ENCODE measurements at places on chromosomes 12 and 14.

DNA sequence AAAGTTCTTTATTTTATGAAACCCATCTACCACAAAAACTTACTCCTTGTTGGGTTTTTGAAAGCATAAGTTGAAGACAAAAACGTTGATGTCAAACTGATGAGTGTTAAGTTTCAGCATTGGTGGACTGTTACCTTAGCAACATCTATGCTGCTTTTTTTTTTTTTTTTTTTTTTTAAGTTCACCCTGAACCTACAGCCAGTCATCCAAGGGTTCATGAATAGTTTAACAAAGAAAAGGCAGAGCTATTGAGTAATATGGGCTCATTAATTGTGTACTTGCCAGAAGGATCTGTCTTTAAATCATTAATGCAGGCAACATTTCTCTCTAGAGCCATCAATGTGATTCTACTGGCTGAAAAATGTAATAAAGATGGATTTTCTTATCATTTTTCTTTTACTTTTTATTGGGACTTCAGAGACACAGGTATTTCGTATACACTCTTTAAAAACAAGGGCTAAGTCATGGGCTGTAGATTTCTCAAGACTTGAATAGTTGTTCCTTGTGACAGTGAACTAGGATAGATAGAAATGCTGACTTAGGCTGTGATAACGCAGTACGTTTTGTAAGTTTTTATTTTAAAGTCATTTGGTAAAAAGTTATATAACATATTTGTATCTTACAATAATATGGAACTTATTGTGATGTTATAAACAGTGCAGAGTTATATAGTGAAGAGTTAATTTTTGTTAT lies at the start of gene PTPRQ:
TSS of gene PTPRQ (plus strand) at position 262 of the 693 bp plus-strand sequence. CDS start at position 373, 111 bp downstream.
- no peak for DNase-seq

GRCh38 chr12:82757656-82758055 lies 71.0 kb downstream of the TMTC2 start:
- no peak for DNase-seq

DNA sequence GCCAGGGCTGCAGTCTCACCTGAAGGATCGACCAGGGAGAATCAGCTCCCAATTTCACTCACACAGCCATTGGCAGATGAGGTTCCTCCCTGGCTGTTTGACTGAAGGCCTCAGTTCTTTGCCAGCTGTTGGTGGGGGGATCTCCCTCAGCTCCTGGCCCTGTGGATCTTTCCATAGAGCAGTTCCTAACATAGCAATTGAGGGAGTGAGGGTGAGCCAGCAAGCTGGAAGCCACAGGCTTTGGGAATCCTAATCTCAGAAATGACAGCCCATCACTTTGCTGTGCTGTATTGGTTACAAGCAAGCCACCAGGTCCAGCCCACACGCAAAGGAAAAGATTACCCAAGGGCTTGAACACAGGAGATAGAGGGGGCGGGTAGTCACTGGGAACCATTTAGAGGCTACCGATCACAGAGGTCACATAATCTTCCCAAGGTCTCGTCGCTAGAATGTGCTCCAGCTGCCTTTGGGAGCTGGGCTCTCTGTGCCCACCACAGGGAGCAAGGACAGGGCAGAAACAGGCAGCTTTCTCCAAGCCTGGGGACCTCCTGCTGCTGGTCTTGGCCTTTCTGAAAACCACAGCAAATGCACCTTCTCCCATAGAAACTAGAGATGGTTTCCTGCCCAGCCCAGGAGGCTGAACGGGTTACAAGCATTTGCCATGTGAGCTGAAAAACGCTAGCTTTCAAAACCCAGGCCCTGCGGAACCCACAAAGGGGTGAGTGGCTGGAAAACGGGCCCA lies 4.6 kb upstream of the OTUB2 start:
- no peak for DNase-seq

DNA sequence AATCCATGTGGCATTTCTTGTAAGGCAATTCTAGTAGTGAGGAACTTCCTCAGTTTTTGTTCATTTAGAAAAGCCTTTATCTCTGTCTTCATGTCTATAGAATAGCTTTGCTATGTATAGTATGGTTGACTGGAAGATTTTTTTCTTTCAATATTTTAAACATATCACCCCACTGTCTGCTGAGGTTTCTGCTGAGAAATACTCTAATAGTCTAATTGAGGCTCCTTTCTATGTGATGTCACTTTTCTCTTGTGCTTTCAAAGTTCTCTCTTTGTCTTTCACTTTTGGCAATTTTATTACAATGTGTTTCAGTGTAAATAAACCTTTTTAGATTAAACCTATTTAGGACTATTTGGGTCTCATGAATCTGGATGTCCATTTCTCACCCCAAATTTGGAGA lies 192.8 kb downstream of the PDZRN4 start:
- DNase-seq: no peak

DNA sequence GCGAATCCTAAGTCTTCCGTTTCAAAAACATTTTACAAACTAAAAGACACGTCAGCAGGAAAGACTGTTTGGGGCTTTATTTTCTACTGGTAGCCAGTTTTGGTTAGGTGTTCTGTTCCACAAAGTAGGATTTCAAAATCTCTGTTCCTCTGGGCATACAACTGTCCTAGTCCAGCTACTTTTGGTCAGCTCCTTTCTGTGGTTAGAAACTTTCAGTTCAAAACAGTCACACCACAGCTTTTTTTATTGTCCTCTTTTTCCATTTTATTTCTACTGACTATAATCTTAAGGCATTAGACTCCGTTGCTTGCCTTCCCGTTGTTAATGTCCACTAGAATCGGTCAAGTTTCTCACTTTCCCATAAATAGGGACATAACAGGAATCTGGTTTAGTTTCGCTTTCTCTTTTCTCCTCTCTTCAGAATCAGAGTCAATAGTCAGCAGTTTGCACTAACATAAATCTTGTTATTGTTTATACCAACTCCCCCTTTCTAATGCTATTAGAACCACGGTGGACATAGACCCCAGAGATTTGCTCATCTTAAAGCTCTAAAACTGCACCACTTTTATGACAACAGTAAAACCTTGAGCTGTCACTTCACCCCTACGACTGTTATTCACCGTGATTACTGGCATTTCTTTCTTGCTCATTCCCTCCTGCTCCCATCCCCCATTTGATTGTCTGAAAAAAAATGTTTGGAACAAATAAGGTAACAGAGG lies 41.5 kb upstream of the NPAS3 start:
- DNase-seq: no peak

- no peak for DNase-seq
Observed at GRCh38 chr12:122499991-122500684, 594 bp downstream of the ZCCHC8 start.

- no peak for DNase-seq
Observed at GRCh38 chr12:10184261-10184843, 5.5 kb downstream of the TMEM52B start.

All from activated CD8-positive, alpha-beta memory T cell treated with anti-CD3 and anti-CD28 coated beads for 1 hour (primary cell).